Adipocyte (in vitro differentiated cells): ENCODE measurements at places on chromosomes 5 and 9.

DNA sequence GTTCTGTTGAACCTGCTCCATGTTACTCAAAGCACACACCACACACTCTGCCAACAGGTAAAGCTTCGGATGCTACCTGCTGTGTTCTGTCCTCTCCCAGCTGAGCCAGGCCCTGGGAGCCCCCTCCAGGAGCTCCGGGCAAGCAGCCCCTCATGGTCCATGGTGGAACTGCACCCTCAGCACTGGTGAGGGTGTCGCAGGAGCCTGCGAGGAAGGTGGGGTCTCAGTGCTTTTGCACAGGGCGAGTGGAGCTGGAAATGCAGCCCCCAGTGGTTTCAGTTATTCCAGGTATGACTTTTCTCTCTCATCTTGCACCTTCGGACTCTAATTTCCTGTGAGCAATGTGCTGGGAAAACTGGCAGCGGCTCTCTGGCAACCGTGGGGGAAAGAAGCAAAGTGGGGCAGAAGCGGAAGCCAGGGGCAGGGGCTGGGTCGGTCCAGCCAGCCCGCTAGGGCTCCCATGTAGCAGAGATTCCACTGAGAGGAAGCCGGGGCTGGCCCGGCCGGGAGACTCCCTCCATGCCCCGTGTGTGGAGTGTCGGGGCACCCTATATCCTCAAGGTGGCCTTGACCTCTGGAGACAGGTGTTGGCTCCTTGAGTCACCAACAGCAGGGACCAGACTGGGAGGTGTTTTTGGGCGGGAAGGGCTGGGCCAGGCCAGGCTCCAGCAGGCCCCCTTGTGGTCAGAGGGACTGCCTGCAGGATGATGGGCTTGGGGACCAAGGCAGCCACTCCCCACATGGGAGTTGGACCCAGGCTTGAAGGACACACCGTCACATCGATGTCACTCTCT lies 75.6 kb upstream of the PRSS3 start:
- DNase-seq = peak; percentile 37

DNA sequence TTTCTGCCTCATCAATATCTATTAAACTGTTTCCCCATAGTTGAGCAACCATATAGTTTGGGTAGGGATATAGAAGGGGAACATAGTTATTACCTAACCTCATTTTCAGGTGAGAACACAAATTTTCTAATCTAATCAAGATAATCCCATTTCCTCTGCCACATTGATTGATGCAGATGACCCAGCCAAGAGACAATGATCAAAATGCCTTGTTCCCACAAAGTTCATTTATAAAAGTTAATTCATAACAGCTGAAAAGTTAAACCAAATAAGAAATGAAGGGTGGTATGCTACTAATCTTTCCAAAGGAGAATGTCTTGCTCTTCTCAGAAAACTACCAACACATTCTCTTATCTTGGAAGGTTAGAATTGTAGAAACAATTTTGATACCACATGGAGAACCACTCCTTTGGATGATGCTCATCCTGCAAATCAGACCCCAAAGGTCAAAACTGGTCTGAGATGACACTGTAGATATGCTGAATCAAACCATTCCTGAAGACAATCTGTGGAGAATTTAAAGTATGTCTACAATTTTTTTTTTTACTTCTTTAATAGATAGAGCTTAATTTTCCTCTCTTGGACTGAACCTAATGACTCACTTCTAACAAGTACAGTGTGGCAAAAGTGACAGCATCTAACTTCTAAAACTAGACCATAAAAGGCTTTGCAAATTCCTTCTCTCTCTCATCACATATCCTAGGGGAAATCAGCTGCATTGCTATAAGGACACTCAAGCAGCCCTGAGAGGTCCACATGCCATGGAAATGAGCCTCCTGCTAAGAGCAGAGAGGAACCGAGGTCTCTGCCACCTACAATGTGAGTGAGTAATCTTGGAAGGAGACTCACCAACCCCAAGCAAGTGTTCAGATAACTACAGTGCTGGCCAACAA lies 586.7 kb upstream of the TUSC1 start:
- peak; percentile 52 for DNase-seq

- no peak for DNase-seq
These were observed 424.6 kb upstream of the CDH9 start for GRCh38 chr5:27462936-27463335.

GRCh38 chr5:56561-57290 lies 35.2 kb upstream of the PLEKHG4B start:
- peak; percentile 72 for DNase-seq

- DNase-seq = peak; percentile 52
These were observed 101.0 kb downstream of the CD180 start for GRCh38 chr5:67095346-67096171.

GRCh38 chr5:96297867-96298266 lies 135.2 kb downstream of the PCSK1 start:
- DNase-seq = peak; percentile 95
